ENCODE measurements at places on chromosomes 4 and X.

DNA sequence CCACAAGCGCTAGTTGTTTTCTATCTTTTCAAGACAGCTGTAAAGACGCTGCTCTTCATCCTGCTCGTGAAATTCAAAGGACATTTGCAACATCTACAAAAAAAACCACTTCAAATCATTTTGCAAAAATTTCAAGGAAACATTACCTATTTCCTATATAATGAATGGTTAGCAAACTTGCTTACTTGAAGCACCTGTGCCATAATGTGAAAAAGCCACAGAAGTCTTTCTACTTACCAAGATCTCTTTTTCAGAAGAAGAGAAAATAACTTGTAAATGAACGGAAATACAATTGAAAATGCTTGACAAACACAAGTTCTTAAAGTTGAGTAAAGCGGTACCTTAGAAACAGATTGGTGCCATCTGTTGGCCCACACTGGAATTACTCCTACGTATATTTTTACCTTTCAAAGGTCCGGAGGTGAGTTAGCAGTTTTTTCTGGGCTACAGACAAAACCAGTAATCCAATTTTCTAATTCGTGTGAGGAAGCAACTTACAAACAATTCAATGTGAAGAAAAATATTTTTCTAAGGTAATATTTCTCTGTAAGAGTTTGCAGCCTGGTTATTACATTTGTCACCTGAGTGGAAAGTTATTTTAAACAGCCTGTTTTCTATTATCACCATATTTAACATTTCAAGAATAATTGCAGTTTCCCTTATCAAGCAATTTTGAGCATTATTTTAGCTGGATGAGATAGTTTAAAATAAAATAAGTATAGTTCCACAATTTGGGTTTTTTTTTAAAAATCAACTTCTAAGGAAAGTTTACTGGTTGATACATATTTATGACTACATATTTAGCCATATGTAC is at the start of gene TLR6:
Gene TLR6 (minus strand): TSS at position 294 of the 814 bp plus-strand sequence. CDS start 27,344 bp downstream, outside the sequence.
- peak; percentile 60 for DNase-seq

- DNase-seq, result no peak
These were observed 460.5 kb upstream of the CNKSR2 start for GRCh38 chrX:20913760-20914159.

DNA sequence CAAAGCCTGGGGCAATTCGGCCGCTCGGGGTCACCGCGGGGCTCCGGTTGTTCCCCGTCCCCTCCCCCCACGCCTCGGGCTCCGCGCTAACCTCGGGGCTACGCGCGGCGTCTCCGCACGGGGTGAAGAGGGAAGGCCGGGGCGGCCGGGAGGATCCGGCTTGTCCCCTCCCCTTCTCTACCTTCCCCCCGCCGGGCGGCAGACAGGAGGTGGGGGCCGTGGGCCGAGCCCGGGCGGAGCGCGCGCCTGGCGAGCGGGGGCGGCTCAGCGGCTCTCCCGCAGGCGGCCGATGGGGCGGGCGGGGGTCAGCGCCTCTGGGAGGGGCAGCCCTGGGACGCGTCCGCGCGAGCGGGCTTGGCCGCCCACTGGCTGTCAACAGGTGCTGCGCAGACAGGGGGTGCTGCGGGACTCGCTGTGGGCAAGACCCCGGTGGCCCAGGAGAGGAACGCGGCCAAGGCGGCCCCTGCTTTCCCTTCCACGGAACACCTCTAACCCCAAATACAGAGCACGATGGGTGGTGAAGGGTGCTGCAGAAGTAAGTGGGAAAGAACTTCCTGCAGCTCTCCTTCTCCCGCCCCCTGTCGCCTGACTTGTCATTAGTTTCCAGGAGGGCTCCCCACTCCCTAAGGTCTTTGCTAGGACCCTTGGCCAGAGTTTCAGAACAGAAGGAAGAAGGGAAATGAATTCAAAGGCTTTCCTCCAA is at the start of gene PDGFC:
Gene PDGFC (minus strand): TSS at position 124 of the 703 bp plus-strand sequence. CDS start 896 bp downstream, outside the sequence.
- peak; percentile 85 for DNase-seq

DNA sequence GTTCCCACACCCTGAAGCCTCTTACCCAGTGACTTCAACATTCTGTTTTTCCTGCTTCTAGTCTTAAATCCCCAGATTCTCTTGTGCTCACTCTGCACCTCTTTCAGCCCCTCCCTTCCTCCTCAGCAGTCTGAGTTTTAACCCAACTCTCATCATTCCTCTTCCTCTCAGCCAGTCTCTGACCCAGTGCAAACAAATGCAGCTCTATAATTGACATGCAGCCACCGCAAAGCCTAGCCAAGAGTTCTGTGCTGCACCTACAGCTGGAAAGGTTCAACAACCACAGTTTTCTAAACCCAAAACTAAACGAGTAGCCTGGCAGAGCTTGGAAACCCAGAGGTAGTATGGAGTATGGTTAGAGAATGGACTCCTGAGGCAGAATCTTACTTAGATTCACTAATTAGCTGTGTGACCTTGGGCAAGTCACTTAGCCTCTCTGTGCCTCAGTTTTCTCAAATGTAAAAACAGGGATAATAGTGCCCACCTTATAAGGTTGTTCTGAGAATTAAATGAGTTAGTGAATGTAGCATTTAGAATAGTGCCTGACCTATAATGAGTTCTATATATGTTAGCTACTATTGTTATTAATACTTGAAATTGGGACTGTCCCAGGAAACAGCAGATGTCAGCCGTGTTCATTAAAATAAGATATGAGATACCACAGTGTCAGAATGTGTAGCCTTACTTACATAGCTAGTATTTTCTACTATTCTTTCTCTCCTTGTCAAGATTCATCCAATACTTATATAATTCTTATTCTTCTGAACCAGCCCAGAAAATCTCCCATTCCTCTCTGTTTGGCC is 3.5 kb downstream of the TMEM154 start:
- DNase-seq, result no peak

GRCh38 chrX:68895778-68896177 is 67.0 kb downstream of the EFNB1 start:
- no peak for DNase-seq

GRCh38 chrX:69138512-69138911 is 26.7 kb downstream of the PJA1 start:
- no peak for DNase-seq

Measured in PC-9 (cell line).